ENCODE measurements at places on chromosomes 4 and X.

DNA sequence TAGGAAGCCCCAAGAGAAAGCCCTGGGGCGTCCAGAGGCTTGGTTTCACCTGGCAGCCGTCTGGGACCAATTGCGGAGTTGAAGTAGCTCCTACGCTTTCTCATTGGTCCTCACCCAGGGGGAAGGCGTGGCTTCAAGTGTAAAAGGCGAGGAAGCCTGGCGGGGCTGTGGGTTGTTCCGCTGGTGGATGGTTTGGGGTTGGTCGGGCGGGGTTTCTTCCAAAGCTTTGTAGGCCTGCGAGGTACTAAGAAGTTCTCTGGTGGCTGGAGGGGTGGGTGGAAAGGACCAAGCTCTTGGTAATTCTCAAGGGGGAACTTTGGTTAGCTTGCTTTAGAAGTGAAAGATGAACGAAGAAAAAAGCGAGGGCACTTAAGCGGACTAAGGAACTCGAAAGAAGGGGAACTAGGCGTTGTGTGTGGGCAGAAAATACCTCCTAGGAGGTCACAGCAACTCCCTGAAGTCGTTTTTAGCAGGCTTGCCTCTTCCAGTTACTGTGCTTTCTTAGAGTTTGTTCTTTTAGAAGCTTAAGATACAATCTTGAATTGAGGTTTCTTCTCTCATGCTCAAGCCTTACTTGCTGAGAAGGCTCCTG, 36.6 kb downstream of the CCNG2 start:
- DNase-seq: peak; percentile 67

DNA sequence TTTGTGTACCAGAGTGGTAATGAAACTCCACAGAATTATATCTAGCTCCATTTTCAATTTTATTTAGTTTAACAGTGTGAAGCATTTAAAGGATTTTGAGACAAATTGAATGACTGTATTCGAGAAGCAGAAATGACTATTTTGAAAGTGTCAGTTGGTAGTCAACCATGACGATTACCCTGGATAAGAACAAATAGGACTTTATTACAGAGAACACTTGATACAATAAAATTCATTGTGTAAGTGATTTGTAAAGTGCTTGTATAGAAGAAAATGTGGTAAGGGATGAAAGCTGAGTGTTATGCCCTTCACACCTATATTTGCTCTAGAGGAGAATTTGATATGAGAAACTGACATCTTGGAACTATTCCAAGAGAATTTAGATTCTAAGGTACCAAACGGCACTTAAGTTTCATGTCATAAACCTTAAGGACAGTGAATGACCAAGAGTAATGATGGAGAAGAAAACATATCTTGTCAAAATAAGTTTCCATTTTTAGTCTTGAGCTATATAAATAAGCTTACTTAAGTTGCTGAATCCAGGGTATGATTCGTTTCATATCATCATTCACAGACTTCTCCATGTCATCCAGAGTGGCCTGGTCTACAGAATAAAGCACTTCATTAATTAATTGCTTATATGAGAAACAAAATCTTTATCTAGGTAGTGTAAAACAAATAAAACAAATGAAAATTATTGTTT, 34.6 kb downstream of the MED14 start:
- DNase-seq: no peak

GRCh38 chr4:150971901-150972300, 43.2 kb downstream of the LRBA start:
- DNase-seq: no peak

DNA sequence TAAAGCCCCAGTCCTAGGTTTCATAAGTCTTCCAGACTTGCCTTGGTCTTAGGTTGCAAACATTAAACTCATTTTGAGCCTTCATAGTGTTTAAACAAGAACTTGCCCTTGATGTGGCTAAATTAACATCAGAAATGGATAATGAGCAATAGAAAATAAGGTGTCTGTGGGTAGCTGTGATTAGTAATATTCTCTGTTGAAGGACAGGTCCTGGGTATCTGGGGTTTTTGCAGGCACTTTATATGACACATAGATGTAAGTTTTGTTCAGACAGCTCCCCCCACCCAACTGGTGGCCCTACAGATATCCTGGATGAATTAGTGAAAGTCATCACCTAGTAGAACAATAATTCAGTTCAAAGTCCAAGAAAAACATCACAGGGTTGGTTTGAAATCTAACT, 272.5 kb downstream of the PTTG2 start:
- no peak for DNase-seq

DNA sequence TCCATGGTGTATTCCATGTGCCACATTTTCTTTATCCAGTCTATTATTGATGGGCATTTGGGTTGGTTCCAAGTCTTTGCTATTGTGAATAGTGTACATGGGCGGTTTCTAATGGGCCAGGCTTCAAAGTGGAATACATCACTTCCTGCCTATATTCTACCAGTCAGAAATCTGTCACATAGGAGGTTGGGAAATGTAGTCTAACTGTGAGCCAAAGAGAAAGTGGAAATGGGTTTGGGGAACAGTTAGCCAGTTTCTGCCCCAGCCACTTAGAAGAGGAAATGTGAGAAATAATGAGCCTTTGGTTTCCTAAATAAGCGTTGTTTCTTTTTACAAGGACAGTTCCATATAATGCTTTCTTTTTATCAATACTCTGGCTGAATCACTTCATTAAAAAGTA, 85.1 kb upstream of the AP1S2 start:
- no peak for DNase-seq

DNA sequence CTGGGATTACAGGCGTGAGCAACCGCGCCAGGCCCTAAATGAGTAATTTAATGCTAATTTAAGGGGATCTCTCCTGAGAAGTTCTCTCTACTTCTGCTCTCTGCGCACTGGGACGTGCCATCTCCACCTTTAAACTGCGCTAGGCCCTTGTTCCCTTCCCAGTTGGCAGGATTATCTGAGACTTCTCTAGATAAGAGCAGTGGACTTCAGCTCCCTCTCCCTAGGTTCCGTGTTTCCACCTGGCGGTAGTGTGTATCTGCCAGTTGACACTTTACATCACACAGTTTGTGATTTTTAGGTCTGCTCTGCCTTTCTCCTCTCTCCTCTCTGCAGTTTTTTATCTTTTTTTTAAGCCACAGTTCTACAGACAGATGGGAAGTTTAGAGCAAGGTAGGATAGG, 40.2 kb downstream of the ARHGAP10 start:
- no peak for DNase-seq

- DNase-seq: no peak
Observed at GRCh38 chr4:17981063-17981462, 40.5 kb downstream of the LCORL start.

DNA sequence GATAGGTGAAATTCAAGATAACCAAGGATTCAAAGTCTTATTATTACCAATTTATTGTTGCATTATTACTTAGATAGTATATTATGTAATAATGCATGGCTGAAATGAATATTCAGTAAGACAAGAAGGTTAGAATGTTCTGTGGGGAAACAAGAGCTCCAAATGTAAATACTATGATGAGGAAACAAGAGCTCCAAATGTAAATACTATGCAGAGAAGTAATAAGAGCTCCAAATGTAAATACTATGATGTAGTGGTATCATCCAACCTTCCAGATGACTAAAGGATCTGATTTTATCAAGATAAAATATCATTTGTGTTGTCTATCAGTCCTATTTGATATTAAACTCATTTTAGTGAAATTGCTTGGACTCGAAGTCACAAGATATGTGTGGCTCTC, 82.2 kb upstream of the PCDH18 start:
- DNase-seq: no peak

GRCh38 chrX:135740681-135741149, 27.3 kb downstream of the CT45A1 start:
- DNase-seq: peak; percentile 71

DNA sequence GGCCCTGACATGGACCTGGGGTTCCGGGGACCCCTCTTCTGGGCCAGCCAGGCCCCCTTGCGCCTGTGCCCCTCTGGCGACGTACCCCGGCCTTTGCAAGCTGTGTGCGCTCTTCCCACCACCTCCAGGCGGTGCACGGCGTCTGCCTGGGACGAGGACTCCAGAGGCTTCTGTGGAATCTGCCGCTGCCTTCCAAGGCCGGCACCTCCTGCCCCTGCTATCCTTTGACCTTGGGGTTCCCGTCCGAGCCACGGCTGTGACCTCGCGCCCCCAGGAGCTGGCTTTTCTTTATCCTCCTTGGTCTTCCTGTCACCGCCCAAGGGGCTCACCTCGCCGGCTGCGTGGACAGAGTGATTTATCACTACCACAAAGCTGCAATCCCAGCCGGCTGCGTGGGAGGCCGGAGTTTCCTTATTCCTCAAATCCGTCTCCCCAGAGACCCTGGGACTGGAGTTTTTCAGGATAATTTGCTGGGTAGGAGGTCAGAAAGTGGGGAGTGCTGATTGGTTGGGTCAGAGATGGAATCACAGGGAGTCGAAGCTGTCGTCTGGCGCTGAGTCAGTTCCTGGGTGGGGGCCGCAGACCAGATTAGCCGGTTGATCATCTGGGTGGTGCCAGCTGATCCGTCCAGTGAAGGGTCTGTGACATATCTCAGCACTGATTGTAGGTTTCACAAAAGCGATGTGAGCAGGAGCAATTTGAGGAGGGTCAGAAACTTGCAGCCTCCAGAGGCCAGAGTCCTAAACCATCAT, 19.8 kb upstream of the PLCXD1 start:
- DNase-seq: no peak

GRCh38 chr4:16212138-16212782, 14.0 kb downstream of the TAPT1 start:
- DNase-seq: no peak

DNA sequence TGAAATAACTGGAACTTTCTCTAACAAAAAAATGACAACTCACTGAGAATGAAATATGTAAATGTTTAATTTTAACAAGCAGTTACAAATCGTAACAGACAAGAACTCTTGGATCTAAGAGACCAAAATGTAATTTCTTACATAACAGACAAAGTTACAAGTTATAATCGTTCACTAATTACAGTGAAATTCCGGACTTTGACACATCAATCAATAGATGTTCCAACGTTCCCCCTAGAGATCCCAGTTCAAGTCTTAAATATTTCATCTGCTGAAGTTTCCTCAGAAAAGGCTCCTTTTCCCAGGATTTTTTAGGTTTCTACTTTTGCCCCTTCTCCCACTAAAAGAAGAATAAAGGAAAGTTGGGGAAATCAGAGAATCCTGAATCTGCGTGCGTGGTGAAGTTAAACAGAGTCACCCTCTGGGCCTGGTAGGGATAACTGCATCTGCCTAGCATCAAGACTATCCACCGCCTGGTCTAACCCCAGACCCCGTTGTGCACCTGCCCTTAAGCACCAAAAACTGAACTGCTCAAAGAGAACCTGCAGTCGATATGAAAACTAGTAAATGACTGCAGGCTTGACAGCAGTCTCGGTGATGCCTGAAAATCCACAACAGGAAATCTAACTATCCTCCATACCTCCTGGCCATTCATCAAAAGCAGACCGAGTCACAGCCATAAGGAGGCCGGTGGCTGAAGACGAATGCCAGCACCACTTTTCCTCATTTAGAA, 2.3 kb downstream of the IRF2 start:
- no peak for DNase-seq

GRCh38 chr4:19381068-19381467, 870.6 kb upstream of the SLIT2 start:
- no peak for DNase-seq

- DNase-seq: no peak
Observed at GRCh38 chr4:149988087-149988410, 90.2 kb upstream of the DCLK2 start.

- DNase-seq: peak; percentile 61
Observed at GRCh38 chrX:76454456-76454927, 27.0 kb downstream of the MAGEE1 start.

DNA sequence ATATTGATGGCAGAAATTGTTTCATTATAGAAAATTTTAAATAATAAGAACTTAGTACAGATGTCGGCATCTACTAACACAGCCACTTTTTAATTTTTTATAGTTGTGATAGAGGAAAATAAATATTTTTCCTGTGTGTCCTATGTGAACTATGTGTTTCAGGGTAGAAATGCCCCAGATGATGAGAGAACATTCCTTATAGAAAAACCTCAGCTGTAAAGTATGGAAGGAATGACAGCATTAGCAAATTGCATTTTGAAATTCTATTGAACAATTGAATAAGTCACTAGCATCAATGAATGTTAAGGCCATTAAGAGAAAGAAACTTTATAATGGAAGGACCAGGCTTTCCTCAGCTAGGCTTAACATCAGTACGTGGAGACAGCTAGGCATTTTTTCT, 149.2 kb downstream of the CFAP299 start:
- DNase-seq: no peak

- no peak for DNase-seq
Observed at GRCh38 chrX:70455366-70456202, 10.9 kb downstream of the DLG3 start.

DNA sequence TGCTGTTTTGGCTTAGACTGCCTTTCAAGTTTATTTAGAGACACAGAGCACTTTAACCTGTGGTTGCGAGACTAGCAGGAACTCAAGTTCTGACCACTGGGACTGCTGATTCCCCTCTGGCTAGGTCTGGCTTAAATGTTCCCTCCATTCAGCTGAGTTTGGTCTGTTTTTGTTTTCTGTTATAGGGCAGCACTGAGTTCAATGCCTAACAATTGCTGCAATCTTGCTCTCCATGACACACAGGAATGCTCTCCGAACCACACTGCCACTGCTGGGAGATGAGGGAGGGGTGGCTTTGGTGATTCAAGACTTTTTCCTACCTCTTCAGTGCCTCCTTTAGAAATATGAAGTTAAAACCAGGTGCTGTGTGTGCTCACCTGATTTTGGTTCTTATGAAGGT, 106.3 kb upstream of the EOLA2 start:
- no peak for DNase-seq

DNA sequence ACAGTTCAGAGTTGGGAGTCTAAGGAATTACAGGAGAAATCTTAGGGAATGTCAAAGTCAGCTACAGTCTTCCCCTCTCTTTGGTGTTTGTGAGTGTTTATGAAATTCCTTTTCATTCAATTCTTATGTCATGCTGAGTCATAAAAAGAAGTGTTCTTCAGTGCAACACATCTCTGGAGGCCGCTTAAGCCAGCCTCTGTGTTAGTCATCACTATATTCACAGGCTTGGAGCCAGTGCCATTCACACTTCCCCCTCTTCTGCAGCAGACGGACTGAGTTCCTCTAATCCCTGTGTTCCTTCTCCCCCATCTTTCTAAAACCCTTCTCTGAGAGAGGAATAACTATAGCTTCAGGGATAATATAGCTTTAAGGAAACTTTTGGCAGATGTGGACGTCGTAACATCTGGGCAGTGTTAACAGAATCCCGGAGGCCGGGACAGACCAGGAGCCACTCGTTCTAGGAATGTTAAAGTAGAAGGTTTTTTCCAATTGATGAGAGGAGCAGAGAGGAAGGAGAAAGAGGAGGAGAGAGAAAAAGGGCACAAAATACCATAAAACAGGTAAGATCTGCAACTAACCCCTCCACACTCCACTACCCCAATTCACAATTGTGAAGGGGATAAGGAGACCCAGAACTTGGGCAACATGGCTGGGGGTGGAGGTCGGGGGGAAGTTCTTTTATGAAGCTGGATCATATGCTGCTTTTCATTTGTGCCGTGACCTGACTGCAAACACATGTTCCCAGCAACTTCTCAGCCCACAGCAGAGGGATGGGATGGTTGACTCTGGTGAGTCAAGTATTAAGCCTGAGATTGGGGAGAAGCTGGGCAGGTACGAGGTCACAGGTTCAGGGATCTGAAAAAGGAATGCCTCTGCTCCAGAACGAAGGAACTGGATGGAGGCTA, at the start of gene SRPX2:
Gene SRPX2 (plus strand): TSS at position 244 of the 905 bp plus-strand sequence. CDS start 2,124 bp downstream, outside the sequence.
- peak; percentile 11 for DNase-seq
